ENCODE measurements at places on chromosomes 7 and 10.

DNA sequence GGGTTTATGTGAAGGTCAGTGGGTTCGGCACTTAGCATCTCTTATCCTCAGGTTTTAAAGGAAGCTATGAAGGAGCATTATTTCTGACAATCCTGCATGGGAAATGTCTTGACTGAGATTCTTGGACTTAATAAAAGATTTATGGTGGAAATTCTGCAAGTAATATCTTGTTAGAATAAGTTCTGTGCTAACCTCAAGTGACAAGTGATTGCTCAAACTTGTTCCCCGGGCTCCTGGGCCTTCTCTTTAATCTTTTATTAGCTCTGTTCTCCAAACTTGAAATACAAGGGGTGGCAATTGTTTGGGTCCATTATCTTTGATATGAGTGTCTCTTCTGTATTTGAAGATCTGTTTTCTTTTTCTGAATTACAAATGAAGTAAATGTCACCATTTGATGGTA lies 140.6 kb upstream of the CTBP2 start:
- DNase-seq: no peak

- no peak for DNase-seq
Observed at GRCh38 chr10:73413108-73413527, 740 bp downstream of the ANXA7 start.

DNA sequence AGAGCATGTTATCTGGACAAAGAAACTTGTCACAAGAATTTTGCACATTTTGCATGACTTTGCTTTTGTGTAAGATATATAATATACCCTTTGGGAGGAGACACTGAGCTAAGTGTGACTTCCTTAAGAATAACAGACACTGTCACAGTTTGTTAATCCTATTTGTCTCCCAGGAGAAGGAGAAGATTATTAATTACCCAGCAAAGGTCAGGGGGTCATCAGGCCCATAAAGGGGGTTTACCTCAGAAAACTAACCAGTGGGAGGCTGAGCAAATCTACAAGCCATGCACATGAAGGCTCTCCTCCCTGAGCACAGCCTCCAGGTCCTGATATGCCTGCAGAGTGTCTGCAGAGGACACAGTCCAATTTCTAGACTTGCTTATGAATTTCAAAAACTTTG lies 10.1 kb upstream of the MET start:
- no peak for DNase-seq

DNA sequence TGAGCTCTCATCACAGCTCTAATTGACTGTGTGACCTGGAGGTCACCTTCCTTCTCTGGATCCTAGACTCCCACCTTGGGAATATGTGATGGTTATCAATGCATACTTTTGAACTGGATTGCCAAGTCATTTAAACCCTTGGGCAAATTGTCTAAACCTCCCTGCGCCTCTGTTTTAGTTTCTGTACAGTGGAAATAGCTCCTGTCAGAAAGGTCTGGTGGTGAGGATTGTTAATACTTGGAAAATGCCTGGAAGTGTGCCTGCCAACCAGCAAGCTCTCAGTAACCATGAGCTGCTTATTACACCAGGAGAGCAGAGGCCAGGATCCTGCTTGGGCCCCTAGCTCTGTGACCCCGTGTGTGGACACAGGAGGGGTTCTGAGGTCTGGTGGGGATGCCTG lies 108.7 kb upstream of the PPIF start:
- no peak for DNase-seq

DNA sequence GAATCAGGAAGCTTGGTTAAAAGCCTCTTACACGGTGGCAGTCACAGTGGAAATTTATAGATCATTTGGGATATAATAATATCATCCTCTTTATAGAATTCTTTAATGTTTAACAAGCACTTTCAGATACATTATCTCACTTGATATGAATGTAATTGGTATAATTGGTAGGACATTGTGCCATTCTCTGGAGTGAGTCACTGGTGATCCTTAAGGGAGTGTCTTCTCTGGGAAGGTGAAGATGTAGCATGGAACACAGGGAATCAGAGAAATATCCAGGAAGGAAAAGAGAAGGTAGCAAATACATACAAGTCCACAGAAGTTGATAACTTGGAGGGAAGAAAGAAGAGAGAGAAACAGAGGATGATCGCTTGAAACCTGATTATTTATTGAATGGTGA lies 9.8 kb downstream of the PTPRZ1 start:
- DNase-seq: no peak

All from activated CD4-positive, alpha-beta T cell treated with anti-CD3 and anti-CD28 coated beads for 24 hours (primary cell).